GM19239 (cell line): ENCODE measurements at places on chromosomes 1 and 21.

DNA sequence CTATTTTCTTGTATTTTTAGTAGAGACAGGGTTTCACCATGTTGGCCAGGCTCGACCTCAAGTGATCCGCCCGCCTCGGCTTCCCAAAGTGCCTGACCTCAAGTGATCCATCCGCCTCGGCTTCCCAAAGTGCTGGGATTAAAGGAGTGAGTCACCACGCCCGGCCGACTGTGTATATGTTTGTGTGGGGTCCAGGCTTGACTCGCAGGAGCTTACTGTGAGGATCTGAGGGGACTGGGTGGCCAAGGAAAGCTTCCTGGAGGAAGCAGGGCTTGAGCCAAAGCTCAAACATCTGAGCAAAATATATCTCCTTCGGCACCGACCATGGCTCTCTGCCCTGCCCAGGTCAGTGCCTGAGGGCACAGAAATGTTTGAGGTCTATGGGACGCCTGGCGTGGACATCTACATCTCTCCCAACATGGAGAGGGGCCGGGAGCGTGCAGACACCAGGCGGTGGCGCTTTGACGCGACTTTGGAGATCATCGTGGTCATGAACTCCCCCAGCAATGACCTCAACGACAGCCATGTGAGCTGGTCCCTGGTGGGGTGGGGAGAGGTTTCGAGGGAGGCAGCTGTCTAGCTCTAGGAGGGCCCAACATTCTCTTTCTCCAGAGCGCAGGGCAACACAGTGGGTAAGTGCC, 10.5 kb downstream of the PADI3 start:
- no peak for DNase-seq

- no peak for DNase-seq
Observed at GRCh38 chr1:89790592-89790991, 30.2 kb upstream of the LRRC8D start.

- DNase-seq, result peak; percentile 16
Observed at GRCh38 chr1:224377676-224378006, 21.0 kb downstream of the CNIH4 start.

DNA sequence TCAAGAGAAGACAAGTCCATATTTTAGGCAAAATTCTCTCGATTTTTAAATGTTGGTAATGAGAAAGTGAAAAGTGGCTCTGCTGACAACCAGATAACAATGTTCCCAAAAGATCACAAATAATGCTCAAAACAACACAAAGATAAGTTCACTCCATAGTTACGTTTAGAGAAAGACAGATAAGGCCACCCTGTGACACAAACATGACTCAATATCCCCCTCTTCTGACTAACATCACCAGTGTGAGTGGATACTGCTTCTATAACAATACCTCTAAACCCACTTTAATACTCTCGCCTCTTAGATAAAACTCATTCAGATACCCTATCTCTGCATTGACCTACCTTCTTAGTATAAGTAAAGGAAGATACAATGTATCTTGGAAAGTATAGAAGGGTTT, 51.2 kb upstream of the RGS7 start:
- no peak for DNase-seq

GRCh38 chr1:42125552-42125951, 27.7 kb upstream of the GUCA2B start:
- DNase-seq, result no peak

- no peak for DNase-seq
Observed at GRCh38 chr1:88175631-88176226, 508.3 kb upstream of the PKN2 start.
